Pulmonary artery endothelial cell (primary cell): ENCODE measurements at places on chromosomes 1 and 21. TPM values are rescaled to one million over a fixed set of nuclear protein-coding genes. Genes with fewer than 3 reads are reported as not detected.

The SPTA1 gene
- 0.13 and 0.14 TPM in 2 replicates for total RNA-seq

The S100A5 gene
- total RNA-seq = not detected in 2 replicates

The CSF3R gene
- total RNA-seq = not detected in 2 replicates

The MTF2 gene
- 30.0 and 41.5 TPM in 2 replicates for total RNA-seq

The TTLL7 gene
- total RNA-seq = 4.2 and 11.1 TPM in 2 replicates

The SERTAD4 gene
- 1.5 and 3.2 TPM in 2 replicates for total RNA-seq

The RNU1-1 gene
- total RNA-seq = under 0.01 TPM in 2 replicates

The CFHR3 gene
- total RNA-seq = not detected in 2 replicates

The KCNC4 gene
- 6.8 and 7.5 TPM in 2 replicates for total RNA-seq

The COG2 gene
- 17.5 and 18.3 TPM in 2 replicates for total RNA-seq

The OR2M3 gene
- not detected in 2 replicates for total RNA-seq

The PLA2G2F gene
- not detected in 2 replicates for total RNA-seq

GRCh38 chr1:209547626-209548025 is 35.9 kb upstream of the CAMK1G start:
- DNase-seq = no peak

- no peak for DNase-seq
Measured at GRCh38 chr1:59485171-59485570, 188.3 kb downstream of the FGGY start.

- no peak for DNase-seq
Measured at GRCh38 chr1:15786581-15786980, 20.9 kb downstream of the UQCRHL start.

DNA sequence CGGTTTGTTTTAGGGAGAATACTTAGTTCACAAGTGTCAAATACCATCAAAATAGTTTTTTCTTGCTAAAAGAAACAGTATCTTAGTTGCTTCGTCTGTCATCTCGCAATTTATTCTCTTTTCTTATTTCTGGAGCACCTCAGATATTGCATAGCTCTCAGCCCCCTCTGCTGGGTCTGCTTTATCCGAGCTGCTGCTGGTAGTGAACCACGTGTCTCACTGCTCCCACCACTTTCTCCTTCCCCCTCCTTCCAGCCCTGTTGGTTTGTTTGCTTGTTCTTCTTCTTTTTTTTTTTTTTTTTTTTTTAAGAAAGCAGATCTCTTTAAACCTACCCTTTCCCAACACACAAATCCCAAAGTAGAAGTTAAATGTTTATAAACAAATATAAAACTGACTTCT is 170.8 kb downstream of the EDEM3 start:
- no peak for DNase-seq

DNA sequence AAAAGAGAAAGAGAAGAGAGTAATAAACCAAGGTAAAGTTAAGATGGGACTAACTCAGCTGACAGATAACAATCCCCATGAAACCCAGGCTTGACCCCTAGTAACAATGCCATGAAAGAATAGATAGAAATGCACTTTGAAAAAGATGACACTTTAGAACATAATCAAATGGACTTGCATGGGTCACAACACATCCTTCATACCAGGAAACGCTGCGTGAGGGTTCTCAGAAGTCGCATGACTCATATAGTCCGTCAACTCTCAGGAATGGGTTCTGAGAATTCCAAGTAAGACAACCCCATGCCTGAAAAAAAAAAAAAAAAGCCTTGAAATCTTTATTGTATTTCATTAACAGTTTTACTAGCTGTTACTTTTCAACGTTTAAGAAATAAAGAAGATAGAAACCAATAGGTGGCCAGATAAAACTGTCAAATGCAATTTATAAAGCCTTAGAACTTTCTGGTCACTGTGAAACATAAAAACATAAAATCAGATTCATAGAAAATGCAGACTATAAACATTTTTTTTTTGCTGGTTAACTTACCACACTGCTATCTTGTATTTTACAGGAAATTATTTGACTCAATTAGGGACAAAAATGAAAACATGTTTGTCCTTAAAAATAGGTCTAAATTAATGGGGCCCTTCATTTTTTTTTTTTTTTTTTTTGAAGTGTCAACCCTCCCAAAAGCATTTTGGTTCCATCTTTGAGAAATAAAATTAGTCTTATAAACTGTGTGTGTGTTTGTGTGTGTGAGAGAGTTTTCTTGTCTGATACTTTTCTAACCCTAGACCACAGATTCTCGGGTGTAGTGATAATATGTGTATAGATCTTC is 202.1 kb downstream of the NCAM2 start:
- peak; percentile 19 for DNase-seq

GRCh38 chr1:198574325-198574724 is 33.8 kb upstream of the ATP6V1G3 start:
- DNase-seq = no peak

DNA sequence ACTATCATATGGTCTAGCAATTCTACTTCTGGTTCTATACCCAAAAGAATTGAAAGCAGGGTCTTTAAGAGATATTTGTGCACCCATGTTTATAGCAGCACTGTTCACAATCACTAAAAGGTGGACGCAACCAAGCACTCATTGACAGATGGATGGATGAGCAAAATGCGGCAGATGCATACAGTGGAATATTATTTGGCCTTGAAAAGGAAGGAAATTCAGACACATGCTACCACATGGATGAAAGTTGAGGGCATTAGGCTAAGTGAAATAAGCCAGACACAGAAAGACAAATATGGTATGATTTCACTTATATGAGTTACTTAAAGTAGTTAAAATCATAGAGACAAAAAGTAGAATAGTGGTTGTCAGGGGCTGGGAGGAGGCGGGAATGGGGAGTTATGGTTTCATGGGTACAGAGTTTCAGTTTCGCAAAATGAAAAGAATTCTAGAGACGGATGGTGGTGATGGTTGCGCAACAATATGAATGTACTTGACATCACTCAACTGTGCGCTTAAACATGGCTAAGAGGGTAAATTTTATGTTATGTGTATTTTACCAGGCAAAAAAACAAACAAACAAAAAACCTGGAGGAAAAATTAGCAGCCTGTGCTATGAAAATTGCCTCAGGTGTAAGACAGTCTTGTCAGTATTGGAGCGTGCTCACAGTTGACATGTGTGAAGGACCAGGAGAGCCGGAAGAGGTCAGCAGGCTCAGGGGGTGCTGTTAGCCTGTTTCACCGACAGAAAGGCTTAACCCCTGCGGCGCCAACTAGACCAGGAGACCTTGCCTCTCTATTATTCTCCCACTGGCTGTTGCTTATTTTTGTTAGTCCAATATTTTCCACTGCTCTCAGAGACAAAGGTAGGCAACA is 26.5 kb downstream of the CD247 start:
- no peak for DNase-seq

GRCh38 chr1:74729741-74730478 is 2.9 kb downstream of the CRYZ start:
- DNase-seq = no peak

DNA sequence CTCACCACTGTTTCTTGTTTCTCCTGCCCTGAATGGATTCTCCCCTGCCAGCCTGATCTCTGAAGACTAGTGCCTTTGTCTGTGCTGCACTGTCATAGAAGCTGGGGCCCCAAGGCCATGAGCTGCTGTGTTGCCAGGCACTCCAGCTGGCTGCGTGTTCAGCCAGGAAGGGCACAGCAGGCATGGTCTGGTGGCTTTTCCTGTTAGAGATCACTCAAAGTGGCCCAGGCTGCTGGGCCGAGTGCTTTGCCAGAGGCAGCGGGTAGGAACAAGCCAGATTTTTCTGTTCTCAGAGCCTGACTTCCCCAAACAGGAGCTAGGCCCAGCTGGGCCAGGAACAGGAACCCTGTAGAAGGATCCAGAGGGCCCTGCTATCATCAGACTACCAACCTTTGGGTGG is 5.2 kb downstream of the ADPRS start:
- DNase-seq = no peak

- no peak for DNase-seq
Measured at GRCh38 chr21:14366998-14367397, 15.9 kb downstream of the HSPA13 start.

DNA sequence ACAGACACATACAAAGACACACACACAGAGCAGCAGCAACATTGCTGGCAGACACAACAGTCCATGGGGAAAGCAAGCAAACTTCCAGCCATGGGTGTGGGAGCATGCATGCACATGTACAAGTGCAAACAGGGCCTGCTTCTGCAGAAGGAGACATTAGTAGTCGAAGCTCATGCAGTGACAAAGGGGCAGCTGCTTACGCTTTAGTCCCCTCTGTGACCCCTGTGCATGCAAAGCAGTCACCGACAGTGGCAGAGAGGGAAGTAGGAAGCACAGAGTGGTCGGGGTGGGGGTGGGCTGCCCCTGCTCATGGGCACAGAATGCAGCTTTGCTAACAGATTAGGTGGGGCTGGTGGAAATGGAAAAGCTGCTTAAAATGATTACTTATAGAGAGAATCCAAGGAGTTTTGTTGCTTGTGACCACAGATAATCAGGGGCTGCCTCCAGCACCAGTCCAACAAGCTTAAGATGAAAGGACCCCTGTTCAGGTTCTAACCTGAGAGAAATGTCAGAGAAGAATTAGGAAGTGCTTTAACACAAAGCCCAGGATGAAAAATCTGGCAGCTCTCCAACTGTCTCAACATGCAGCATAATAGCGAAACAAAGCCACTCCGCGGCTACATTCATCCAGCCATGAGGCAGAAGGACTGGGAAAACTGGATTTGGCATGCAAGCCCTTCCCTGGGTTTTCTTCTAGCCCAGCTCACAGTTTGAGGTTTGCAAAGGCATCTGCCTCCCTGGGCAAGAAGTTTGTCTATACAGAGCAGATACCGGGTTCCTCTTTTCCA is 378.9 kb downstream of the KCNH1 start:
- DNase-seq = no peak

DNA sequence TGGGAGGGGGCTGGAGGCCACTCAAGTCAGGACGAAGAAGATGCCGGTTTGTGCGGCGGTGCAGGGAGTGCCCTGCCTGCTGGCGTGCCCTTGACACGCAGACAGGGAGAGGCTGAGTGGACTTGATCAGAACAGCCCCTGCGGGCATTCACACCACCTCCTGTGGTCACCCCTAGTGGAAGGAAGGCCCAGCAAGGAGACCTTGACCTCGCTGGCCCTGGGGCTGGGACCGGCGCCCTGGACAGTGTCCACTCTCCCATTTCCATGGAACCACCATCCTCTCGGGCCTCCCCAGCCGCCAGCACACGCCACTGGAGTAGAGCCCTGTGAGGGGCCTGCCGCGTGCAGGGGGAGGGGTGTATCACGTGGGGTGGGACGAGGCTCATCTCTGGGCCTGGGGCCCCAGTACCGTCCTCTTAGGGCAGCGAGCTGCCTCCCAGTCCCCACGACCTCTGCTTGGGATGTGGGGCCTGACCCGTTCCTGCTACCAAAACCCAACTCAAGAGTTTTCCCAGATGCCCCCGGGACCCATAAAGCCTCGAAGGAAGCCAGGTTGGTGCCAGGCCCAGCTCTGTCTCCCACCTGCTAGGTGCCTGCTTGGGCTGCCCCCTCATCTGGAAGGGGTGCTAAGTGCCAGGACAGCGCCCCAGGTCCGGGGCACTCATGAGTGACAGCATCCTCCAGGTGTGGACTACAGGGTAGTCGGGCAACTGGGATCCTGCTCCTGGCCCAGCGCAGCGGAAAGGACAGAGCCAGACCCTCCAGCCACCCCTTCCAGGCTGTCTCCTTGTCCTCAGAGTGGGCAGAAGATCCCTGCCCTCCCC is 62.8 kb downstream of the SLX9 start:
- no peak for DNase-seq

GRCh38 chr1:186479162-186479561 is 18.2 kb upstream of the PDC start:
- DNase-seq = no peak

DNA sequence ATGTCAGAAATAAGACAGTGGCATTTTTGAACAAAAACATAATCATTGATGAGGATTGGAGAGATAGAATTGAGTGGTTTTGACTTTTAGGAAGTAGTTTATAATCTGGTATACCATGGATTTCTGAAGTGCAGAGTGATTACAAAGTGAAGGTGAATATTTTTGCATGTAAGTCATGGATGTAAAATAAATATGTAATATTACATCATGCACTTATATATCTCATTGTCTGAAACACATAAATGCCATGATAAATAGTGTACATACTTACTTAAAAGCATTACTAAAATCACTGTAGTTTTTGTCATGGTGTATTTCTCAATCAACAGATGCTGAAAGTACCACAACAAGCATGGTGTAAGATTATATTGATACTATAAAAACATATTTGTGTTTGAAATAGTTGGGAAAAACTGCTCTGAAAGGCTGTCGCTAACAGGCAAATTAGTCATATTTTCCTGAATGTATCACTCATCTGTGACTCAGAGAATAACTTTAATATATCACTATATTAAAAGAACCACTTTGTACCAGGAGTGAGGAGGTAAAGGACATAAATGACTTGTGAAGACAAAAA is 24.8 kb upstream of the RGS18 start:
- peak; percentile 11 for DNase-seq

GRCh38 chr1:182217071-182217470 is 155.6 kb upstream of the ZNF648 start:
- no peak for DNase-seq

- no peak for DNase-seq
Measured at GRCh38 chr1:7915826-7916500, 24.7 kb downstream of the TNFRSF9 start.
